Renal pelvis (tissue), 12 donors: ENCODE measurements at places on chromosomes 16 and 17. TPM values are rescaled to one million over a fixed set of nuclear protein-coding genes. Genes with fewer than 3 reads are reported as not detected.
A peak's percentile ranks its signal among the peaks of the same experiment; 100 is the strongest.

DNA sequence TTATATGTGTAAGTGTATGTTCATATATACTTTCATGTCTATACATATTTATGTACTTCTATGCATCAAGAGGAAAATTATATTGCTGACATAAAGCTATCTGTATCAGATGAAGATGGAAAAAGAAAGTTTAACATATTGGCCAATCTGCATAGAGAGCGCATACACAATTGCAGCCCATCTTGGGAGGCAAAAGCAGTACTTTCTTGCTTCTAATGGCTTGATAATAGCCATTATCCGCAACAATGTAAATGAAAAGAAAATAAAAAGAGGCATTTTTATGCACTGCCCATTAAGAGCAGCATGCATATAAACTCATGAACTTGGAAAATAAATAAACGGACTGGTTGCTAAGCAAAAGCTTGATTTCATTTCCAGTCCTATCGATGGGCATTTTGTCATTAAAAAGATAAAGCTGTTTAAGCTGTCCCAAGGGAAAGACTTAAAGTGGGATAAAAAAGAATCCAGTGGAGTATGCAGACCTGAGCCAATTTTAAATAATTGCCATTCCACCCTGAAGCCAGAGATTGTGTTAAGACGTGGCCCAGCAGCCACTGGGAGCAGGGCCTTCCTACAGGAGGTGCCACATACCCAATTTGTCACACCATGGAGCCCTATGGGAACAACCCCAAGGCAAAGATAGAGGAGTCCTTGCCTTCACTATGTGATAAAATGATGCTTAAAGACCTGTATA is 183.6 kb upstream of the CDH11 start:
- peak; percentile 68 for DNase-seq

GRCh38 chr17:63222655-63223054 is 223.5 kb downstream of the CYB561 start:
- DNase-seq, result no peak

GRCh38 chr17:17468217-17469010 is 8.4 kb upstream of the MED9 start:
- no peak for DNase-seq

DNA sequence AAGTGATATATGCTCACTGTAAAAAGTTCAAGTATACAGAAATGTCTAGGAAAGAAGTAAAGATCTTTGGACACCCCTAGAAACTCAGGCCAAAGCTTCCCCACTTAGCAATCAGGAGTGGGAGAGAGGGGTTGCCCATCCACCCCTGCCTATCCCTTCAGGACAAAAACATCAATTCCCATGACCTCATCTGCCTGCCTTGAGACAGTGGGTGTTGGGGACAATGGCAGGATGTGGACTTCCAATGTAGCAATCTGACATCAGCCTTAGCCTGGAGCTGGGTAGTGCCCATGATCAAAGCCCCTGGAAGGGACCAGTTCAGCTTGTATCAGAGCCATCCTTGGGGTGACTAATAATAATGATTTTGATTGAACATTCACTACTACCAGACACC is 18.1 kb downstream of the ITPRIPL2 start:
- no peak for DNase-seq

DNA sequence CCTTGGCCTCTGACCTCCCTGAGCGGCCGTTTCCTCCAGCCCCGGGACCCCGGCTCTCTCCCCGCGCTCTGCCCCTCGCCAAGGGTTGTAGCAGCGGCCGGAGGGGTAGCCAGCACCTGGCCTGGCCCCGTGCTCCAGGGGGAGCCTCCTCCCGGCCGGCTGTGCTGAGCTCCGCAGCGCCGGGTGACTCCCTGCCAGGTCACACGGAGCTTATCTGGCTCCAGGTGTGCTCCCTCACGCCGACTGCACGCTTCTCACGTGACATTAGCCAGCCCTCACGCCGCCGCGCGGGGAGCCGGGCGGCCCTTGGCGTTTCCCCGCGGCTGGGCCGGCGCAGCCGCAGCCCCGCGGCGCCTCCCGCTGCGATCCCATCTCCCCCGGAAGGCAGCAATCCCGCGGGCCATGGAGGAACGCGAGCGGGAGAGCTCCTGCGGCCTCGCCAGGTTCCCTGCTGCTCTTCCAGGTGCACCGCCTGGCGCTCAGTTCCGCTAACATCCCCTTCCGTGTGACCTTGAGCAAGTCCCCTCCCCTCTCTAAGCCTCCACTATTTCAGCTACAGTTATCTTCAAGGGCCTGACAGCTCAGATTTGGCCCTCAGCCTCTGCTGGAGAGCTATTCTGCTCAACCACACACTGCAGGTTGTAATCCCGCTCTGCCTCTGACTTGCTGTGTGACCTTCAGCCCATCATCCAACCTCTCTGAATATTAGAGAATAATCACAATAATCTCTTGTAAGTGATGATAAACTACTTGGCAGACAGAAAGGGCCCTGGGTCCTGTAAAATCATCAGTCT is 3.4 kb downstream of the MYO18A start:
- no peak for DNase-seq

DNA sequence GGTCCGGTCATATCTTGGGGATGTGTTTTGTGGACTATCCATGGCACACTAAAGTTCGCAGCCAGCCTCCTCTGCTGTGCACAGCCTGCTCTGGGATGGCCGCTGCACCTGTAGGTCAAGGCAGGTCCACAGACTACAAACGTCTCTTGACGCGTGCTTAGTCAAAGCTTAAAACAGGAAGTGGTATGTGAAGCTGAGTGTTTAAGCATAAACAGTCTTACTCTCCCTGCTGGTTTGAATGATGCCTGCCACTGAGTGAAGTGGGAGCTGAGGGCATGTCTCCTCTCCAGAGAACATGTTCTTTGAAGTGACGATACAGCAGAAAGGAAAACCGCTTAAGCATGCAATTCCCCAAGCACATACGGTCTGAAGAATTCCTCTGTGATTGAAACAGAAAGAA is 365.6 kb downstream of the SLC39A11 start:
- DNase-seq, result peak; percentile 11

KCNAB3 gene
- polyA plus RNA-seq, result 11.4 TPM

MRPL28 gene
- 94.3 TPM for polyA plus RNA-seq

TBC1D3 gene
- polyA plus RNA-seq, result not detected

NAGLU gene
- 29.5 TPM for polyA plus RNA-seq

FDXR gene
- polyA plus RNA-seq, result 9.1 TPM
